ENCODE measurements at places on chromosomes 5 and 9.
A peak's percentile ranks its signal among the peaks of the same experiment; 100 is the strongest.

- DNase-seq: no peak
Measured at GRCh38 chr9:124778575-124779367, 1.8 kb downstream of the OLFML2A start.

- peak; percentile 21 for DNase-seq
Measured at GRCh38 chr5:137737349-137738131, 1.7 kb upstream of the KLHL3 start.

DNA sequence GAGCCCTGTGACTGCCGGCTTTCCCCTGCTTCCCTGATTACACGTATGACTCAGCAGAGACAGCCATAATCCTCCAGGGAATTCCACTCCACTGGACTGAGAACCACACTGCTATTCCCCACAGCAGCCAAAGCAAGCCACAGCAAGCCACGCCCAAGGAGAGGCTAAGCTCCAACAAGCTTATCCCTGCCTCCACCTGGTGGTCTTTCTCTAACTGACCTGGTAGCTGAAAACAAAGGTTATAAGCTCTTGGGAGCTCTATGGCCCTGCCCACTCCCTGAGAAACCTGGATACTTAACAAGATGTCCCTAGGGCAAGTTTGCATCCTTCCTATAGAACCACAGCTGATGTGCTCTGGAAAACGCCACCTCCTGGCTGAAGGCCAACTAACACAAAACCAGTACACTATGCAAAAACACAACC is 613.7 kb upstream of the CDH18 start:
- no peak for DNase-seq

GRCh38 chr5:87094833-87095232 is 172.8 kb upstream of the RASA1 start:
- DNase-seq: no peak

DNA sequence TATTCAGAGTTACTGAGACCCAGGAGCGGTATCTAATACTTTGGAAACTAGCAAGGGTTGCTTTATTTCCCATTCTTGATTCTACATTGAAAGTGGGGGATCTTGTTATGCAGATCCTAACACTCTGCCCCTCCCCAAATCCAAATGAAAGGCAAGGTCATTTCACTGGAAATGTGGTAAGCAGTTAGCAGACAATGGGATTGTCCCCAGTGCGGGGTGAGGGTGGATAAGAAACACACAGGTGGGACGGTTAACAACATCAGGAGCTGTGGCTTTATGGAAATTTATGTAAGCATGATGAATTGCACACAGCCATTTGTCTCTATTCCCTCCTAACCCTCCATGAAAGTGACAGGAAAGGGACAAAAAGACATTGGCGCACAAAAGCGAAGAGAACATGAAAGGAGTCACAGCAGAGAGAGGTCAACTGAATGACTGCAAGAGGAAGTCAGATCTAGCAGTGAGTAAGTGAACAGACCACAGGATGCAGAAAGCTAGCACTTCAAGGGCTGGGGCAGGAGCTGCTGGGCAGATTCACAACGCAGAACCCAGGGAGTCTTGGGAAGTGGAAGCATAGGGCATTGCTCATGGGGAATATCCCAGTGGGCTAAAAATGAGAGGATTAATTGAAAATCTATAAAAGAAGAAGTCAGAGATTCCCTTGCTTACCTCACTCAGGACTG is 184.4 kb downstream of the HSD17B3 start:
- no peak for DNase-seq

- DNase-seq: no peak
Measured at GRCh38 chr9:93582550-93582949, 6.2 kb downstream of the PHF2 start.

GRCh38 chr5:144167998-144168397 is 2.5 kb downstream of the YIPF5 start:
- no peak for DNase-seq

DNA sequence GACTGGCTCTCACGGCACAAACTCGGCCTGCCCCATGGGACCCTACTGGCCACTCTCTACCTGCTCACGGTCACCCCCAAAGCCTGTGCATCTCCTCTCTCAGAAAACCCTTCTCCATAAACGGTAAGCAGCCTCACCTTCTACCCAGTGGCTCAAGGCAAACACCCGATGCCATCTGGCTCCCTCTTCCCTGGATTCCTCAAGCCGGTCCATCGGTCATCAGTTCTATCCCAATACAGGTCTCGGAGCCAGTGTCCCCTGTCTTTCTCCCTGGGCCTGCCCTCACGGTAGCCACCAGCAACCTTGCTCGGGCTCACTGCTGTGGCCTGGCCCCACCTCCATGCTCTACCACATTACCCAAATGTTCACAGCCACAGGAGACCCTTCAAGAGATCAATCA is 134.1 kb downstream of the ROR2 start:
- DNase-seq: no peak

- no peak for DNase-seq
Measured at GRCh38 chr5:419970-420369, 23.0 kb upstream of the EXOC3 start.

All from GM06990 (cell line).